ENCODE measurements at places on chromosomes 1 and 21.
A peak's percentile ranks its signal among the peaks of the same experiment; 100 is the strongest.

DNA sequence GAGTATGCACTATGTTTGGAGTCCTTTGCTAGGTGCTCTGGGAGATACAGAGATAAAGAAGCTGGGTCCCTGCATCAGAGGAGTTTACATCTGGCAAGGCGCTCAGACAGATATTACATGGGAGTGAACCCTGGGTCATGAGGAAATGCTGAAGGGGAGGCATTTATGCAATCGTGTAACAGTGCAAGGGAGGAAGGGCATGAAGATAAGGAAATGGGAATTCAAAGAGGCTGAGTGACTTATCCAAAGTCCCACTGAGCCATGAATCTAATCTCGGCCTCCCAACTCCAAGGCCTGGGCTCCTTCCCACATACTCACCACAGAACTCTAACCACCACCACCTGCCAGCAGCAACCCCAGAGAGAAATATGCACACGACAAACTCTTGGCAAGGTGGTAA lies 51.6 kb downstream of the FAM163A start:
- H3K27me3 ChIP-seq, result no peaks in the 10 kb centered on the region
- H3K4me1 ChIP-seq, result no peaks in the 10 kb centered on the region
- H3K27ac ChIP-seq, result no peak overlapping the region
- DNase-seq, result no peak
- H3K4me3 ChIP-seq, result no peak overlapping the region
- no peaks in the 10 kb centered on the region for H3K36me3 ChIP-seq

DNA sequence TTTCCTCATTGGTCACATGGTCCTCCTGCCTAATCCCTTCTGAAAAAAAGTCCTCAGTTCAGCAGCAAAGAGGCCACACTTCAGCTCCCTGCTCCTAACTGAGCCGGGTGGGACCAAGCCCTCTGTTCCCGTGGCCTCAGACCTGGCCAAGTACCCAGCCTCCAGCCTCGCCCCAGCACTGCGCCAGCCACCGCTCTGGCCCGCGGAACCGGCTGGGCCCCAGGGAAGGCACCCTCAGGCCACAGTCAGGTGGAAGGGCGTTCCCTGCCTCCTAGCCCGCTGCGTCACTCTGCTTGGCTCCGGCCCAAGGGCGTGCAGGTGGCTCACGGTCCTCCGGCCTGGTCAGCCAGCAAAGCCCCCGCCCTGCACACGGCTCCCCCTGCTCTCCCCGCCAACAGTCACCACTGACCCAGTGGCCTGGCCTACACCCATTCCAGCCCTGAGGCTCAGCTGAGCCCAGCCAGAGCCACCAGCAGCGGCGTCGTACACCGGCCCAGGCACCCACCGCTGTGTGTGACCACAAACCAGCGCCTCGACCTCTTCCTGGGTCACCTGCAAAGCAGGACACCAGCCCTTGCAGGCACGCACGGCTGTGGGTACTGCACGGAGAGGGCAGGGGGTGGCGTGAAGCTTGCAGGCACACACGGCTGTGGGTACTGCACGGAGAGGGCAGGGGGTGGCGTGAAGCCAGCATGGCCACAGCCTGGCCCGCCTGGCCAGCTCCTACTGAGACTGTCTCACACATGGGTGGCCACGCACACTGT lies 19.4 kb downstream of the NADK start:
- H3K27me3 ChIP-seq, result no peaks in the 10 kb centered on the region
- peaks cover 27% of the 10 kb centered on the region for H3K36me3 ChIP-seq
- H3K4me1 ChIP-seq, result no peaks in the 10 kb centered on the region
- no peak overlapping the region for H3K4me3 ChIP-seq
- no peak for DNase-seq

DNA sequence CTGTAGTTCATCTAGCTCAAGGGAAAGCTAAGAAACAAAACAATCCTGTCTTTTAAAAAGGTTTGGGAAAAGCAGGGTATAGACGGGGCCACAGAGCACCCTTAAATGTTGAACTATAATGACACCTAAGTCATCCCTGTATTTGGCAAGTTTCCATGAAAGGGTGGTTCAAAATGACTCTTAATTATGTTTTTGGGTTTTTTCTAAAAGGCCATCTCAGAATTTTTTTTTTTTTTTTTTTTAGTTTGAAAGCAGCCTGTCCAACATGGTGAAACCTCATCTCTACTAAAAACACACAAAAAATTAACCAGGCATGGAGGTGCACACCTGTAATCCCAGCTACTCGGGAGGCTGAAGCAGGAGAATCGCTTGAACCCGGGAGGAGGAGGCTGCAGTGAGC lies 22.2 kb downstream of the TOMM20 start:
- peaks cover 34% of the 10 kb centered on the region for H3K36me3 ChIP-seq
- H3K27ac ChIP-seq, result no peak overlapping the region
- no peaks in the 10 kb centered on the region for H3K27me3 ChIP-seq
- H3K4me1 ChIP-seq, result peaks cover 17% of the 10 kb centered on the region
- H3K4me3 ChIP-seq, result no peak overlapping the region
- DNase-seq, result no peak

DNA sequence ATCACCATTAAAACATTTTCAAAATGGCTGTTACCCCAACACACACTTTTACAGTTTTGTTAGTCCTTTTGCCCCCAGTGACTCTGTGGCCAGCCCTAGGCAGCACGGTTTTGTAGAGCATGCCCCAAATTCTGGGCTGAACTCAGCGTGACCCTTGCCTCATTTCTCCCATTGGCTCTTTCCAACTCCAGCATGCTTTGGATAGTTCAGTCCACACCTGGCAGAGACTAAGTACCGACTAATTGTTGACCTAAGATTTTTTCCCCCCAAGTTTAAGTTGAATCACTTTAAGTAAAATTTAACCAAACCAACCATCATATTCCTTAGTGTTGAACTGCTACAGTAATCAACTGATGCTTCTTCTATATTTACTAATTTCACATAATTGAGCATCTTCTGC lies 62.4 kb upstream of the LRRC8B start:
- no peak overlapping the region for H3K27ac ChIP-seq
- H3K36me3 ChIP-seq, result no peaks in the 10 kb centered on the region
- H3K27me3 ChIP-seq, result peaks cover 20% of the 10 kb centered on the region

DNA sequence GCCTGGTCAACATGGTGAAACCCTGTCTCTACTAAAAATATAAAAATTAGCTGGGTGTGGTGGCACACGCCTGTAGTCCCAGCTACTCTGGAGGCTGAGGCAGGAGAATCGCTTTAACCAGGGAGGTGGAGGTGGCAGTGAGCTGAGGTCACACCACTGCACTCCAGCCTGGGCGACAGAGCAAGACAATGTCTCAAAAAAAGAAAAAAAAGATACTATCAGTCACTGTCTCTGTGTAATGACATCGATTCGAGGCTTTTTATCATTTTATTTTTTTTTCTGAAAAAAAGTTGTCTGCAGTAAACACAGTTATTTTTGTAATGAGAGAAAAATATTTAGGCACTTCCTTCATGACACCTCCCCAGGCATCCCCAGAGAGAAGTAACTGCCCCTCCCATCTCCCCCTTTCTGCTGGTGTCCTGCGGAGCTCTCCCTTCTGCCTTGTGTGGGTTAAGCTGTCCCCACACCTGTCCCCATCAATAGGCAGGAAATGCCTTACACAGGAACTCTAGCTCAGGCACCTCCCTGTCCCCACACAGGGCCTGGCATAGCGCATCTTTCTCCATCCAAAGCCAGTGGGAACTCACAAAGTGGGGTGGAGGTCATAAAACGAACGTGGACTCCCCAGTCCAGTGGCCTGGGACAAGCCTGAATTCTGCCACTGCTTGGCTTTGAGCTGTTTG lies 132.0 kb downstream of the SYF2 start:
- no peaks in the 10 kb centered on the region for H3K27me3 ChIP-seq
- no peak overlapping the region for H3K27ac ChIP-seq
- no peak for DNase-seq
- no peak overlapping the region for H3K4me3 ChIP-seq

- no peak overlapping the region for H3K4me3 ChIP-seq
- no peak overlapping the region for H3K27ac ChIP-seq
- no peaks in the 10 kb centered on the region for H3K4me1 ChIP-seq
- no peak for DNase-seq
- H3K36me3 ChIP-seq, result no peaks in the 10 kb centered on the region
Observed at GRCh38 chr21:17711896-17712295, 99.2 kb upstream of the BTG3 start.

- no peak overlapping the region for H3K4me3 ChIP-seq
- H3K27ac ChIP-seq, result no peak overlapping the region
- no peaks in the 10 kb centered on the region for H3K27me3 ChIP-seq
- no peak for DNase-seq
Observed at GRCh38 chr21:27818847-27819246, 852.0 kb upstream of the ADAMTS5 start.

GRCh38 chr1:164823486-164824279 lies 264.7 kb downstream of the PBX1 start:
- H3K27me3 ChIP-seq, result no peaks in the 10 kb centered on the region
- no peak overlapping the region for H3K4me3 ChIP-seq

- no peaks in the 10 kb centered on the region for H3K27me3 ChIP-seq
- no peak overlapping the region for H3K4me3 ChIP-seq
- no peak overlapping the region for H3K27ac ChIP-seq
Observed at GRCh38 chr1:228376262-228376628, 30.4 kb downstream of the TRIM11 start.

DNA sequence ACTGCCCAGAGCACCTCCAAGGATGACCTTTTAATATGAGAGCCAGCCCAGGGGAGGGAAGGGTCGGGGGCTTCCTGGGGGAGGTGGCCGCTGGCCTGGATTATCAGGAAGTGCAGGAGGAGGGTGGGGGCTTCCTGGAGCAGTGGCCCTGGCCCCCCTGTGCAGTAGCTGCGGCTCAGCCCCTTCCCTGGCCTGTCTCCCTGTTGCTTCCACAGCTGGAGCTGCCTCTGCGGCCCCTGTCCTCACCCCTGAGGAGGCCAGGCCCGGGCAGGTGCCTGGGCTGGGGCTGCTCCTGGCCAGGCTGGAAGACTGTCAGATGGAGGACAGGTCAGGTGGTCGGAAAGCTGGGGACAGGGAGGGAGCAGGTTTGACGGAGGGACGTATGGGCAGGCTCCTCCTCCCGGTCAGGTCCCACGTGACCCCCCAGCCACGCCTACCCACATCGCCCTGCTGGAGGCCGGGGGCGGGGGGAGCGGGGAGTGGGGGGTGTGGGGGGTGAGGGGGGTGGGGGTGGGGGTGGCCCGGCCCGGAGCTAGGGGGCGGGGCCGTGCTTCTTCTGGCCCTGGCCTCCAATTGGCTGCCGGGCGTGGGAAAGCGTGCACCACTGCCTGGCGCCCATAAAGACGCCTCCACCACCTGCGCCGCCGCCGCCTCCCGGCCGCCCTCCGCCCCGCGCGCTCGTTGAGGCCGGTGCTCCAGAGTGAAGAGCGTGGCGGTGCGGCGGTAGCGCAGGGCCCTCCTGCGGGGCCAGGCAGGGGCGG lies 10.2 kb upstream of the TNFRSF14 start:
- no peaks in the 10 kb centered on the region for H3K36me3 ChIP-seq
- H3K27me3 ChIP-seq, result no peaks in the 10 kb centered on the region
- H3K4me1 ChIP-seq, result peaks cover 49% of the 10 kb centered on the region
- DNase-seq, result peak; percentile 90

DNA sequence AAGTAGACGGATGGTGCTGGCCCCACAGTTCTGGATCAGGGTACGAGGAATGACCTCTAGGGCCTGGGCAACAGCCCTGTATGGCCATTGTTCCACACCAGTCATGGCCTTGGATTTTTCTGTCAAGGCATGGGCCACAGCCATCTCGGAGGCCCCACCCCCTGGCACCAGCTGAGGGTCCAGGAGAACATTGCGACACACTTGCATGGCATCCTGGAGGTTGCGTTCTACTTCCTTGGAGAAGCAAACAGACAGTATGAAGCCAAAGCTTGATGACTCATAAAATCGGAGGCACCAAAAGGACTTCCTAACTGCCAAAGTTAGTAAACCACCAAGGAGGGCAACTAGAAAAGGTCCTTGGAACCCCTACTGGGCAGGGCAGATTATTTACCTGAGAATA lies 11.9 kb upstream of the VHLL start:
- H3K4me1 ChIP-seq, result no peaks in the 10 kb centered on the region
- no peaks in the 10 kb centered on the region for H3K27me3 ChIP-seq
- no peak overlapping the region for H3K4me3 ChIP-seq
- H3K36me3 ChIP-seq, result peaks cover 76% of the 10 kb centered on the region
- no peak overlapping the region for H3K27ac ChIP-seq
- no peak for DNase-seq

DNA sequence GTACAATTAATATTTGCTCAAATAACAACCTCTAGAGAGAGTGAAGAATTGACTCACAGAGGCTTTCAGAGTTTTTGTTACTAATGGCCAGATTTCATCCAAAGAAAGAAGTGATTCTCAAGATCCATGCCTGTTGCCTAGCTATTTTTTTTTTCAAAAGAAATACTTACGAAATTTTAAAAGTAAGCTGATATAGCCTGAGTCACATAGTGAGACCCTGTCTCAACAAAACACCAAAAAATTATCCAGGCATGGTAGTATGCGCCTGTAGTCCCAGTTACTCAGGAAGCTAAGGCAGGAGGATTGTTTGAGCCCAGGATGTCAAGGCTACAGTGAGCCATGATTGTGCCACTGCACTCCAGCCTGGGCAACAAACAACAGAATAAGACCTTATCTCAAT lies 14.6 kb downstream of the PALMD start:
- no peaks in the 10 kb centered on the region for H3K36me3 ChIP-seq
- no peaks in the 10 kb centered on the region for H3K4me1 ChIP-seq
- H3K27ac ChIP-seq, result no peak overlapping the region

- H3K36me3 ChIP-seq, result no peaks in the 10 kb centered on the region
- no peak overlapping the region for H3K4me3 ChIP-seq
- H3K4me1 ChIP-seq, result no peaks in the 10 kb centered on the region
Observed at GRCh38 chr1:184260382-184260781, 126.4 kb upstream of the C1orf21 start.

DNA sequence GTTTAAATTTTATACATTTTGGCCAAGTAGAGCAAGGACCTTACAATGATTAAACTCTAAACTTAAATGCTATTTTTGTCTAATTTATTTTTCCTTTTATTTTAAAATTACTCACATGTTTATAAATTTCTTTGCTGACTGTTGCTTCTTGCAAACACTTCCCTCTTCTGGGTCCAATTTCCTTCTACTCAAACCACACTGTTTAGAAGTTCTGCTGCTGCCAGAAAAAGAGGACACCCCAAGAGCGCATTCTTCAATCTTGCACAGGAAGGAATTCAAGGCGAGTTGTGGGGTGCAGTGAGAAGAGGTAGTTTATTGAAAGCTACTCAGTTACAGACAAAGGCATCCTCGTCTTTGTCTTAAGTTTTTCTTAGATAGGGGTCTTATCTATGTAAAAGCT lies 88.5 kb upstream of the NEK7 start:
- no peak for DNase-seq
- H3K4me3 ChIP-seq, result no peak overlapping the region
- no peaks in the 10 kb centered on the region for H3K36me3 ChIP-seq

DNA sequence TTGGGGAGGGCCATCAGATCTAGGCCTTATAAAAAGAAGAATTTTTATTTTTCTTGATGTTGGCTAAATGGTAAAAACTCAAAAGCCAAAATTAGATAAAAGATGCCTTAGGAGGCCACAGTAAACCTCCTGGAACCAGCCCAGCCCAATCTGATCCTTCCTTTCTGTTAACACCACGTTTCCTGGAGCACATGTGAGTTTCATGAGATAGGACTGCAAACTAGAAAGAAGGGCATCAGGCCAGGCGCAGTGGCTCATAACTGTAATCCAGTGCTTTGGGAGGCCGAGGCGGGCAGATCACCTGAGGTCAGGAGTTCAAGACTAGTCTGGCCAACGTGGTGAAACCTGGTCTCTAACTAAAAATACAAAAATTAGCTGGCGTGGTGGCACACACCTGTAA lies 6.7 kb downstream of the HSF2BP start:
- DNase-seq, result no peak
- no peaks in the 10 kb centered on the region for H3K27me3 ChIP-seq
- H3K4me1 ChIP-seq, result no peaks in the 10 kb centered on the region
- no peak overlapping the region for H3K4me3 ChIP-seq

- H3K4me3 ChIP-seq, result no peak overlapping the region
- no peak overlapping the region for H3K27ac ChIP-seq
- DNase-seq, result no peak
- H3K4me1 ChIP-seq, result no peaks in the 10 kb centered on the region
- H3K27me3 ChIP-seq, result peaks cover 15% of the 10 kb centered on the region
- H3K36me3 ChIP-seq, result no peaks in the 10 kb centered on the region
Observed at GRCh38 chr1:58584082-58584895, 7.2 kb upstream of the TACSTD2 start.
